Stimulated activated CD4-positive, alpha-beta T cell treated with anti-CD3 and anti-CD28 coated beads, TNF-alpha, amount 100 ng/mL, for 48 hours (primary cell): ENCODE measurements at places on chromosomes 2 and 18.

- DNase-seq: no peak
Measured at GRCh38 chr2:215868846-215869543, 144.4 kb downstream of the MREG start.

DNA sequence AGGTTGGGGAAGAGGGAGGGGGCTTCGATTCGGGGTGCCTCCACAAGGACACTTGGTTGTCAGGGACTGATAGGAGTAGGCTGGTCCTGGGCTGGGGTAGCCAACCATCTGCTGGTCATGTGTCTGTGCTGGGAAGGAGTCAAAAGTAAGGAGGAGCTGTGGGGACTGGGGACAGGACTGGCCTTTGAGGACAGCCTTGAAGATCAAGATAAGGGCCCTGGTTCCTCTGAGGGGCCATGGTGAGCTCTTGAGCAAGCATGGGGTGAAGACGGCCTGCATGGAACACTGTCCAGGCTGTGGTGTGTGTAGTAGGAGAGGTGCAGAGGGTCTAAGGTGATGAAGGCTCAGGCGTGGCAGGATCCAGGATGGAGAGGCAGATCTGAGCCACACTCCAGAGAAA, 1.7 kb downstream of the CYP27A1 start:
- DNase-seq: no peak

GRCh38 chr2:171482308-171482707, 40.0 kb upstream of the CYBRD1 start:
- no peak for DNase-seq

DNA sequence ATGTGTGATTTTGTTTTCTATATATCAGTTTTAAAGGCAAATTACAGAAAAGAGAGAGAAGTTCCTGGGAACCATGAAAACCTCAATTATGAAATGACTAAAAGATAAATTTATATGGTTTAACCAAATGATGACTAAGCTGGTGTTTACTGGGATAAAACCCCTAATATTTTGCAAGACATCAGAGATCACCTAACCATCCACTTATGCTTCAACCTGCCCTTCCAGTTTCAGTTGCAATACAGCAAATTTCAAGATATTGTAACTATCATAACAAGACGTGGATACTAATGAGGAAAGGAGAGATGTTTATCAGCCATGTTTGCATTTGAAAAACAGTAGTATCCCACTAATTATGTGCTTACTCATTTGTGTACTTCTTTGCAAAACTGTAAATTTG, 108.2 kb downstream of the GAREM1 start:
- DNase-seq: no peak

GRCh38 chr2:233679196-233679595, 2.5 kb upstream of the UGT1A7 start:
- no peak for DNase-seq

GRCh38 chr2:211068108-211068780, 511.8 kb downstream of the CPS1 start:
- no peak for DNase-seq

GRCh38 chr2:55729136-55729685, 35.6 kb upstream of the PNPT1 start:
- no peak for DNase-seq

GRCh38 chr2:107684421-107684820, 142.3 kb upstream of the RGPD4 start:
- DNase-seq: no peak

DNA sequence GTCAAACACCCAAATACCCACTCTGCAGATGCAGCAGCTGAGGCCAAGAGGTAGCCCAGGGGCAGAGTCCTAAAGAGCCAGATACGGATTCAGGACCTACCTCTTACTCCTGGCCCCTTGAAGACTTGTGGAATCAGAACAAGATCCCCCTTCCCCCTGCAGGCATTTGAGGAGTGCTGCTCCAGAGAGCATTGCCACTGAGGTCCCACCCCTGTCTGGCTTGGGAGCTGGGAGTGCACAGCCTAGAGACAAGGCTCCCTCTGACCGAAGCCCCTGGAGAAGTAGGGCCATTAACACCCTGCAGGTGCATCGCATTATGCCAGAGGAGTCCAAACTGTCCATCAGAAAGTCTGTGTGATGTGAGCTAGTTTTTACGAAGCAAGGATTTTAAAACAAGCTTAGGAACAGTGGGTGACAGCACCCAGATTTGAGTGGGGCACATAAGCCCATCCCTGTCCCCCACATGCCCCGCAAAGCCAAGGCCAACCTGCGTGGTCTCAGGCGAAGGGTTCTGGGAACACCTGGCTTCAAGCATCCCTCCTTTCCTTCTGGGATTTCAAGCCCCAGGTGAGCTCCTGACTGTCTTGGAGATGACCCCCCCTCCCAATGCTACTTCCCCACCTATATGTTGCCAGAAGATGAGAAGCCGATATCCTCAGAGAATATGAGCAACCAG, 48.4 kb downstream of the MTERF4 start:
- no peak for DNase-seq

DNA sequence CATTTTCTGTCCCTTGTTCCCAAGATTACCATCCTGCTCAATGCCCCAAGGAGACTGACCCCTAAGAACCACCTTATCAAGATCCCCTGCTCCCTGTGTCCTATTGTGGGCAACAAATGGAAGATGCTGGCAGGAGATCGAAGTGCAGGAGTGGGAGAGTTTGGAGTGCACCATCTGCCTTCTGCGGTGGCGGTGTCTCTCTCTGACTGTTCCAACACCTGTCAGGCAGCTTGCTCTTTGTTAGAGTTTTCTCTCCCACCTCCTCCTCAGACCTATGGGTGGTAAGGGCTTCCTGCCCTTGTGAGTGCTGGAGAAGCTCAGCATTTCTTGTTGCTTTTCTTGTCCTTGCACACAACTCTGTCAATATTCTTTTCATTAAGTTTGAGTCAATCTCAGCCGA, 64.1 kb upstream of the SPHKAP start:
- no peak for DNase-seq

GRCh38 chr18:35408843-35409261, 31.7 kb upstream of the ZNF396 start:
- DNase-seq: no peak

- DNase-seq: no peak
Measured at GRCh38 chr2:191038241-191038725, 24.3 kb upstream of the STAT1 start.

DNA sequence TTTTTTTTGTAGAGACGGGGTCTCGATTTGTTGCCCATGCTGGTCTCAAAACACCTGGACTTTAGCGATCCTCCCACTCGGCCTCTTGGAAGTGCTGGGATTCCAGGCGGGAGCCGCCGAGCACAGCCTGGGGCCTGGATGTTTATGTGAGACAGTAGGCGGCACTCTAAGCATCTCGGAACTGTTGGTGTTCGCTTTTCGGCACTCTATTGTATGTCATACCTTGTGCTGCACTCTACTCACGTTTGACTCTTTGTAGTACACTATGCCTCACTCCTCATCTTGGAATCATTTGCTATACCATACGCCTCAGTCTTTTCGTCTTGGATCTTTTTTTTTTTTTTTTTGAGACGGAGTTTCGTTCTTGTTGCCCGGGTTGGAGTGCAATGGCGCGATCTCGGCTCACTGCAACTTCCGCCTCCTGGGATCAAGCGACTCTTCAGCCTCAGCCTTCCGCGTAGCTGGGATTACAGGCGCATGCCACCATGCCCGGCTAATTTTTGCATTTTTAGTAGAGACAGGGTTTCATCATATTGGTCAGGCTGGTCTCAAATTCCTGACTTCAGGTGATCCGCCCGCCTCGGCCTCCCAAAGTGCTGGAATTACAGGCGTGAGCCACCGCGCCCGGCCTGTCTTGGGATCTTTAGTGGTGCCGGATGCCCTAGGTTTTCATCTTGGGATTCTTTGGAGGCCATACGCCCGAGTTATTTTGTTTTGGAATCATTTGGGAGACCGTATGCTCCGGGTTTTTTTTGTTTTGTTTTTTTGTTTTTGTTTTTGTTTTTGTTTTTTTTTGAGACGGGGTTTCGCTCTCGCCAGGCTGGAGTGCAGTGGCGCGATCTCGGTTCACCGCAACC, 24.2 kb upstream of the ZDBF2 start:
- no peak for DNase-seq

- no peak for DNase-seq
Measured at GRCh38 chr2:28445448-28446258, 50.2 kb upstream of the PLB1 start.

DNA sequence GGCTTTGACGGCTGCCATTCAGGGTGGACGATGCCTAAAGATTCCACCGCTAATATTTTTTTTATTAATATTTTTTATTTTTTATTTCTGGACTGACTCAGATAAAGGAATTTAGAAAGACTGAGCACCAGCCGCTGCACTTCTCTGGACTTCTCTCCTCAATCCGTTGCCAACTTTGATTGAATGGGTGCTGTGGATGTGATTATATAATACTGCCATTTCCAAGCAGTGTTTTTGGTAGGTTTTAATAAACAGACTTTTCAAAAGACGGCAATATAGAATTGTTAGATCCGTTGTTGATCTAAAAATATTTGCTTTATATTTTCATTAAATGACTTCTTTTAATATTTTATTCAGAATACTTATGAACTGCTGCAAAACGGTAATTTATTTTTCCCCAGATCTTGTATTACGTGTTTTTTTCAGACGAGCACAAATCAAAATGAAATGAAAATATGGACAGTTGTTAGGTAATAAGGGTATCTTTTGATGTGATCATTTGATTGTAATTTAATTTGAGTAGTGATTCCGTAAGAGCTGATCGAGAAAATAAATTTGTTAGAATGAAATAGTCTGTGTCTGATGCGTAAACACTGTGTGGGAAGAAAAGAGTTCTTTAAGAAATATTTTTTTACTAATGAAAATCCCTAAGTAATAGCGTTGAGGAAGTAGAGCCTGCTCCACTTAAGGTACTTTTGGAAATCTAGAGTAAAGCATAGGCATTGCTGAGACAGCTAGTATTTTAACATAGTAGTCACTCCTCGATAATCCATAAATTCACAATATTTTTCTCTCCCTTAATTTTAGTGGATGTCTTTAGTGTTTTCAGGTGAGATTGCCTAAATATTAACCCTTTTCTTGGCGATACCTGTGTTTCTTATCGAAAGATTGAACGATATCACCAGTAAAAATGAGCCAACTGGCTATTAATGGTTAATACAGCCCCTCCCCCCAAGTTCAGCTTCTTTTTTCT, 4.4 kb downstream of the POU3F3 start:
- no peak for DNase-seq

- no peak for DNase-seq
Measured at GRCh38 chr2:84301717-84302116, 157.4 kb downstream of the SUCLG1 start.
